ENCODE measurements at places on chromosomes 6 and 20.

- no peak for DNase-seq
Measured at GRCh38 chr20:3226093-3226492, 12.9 kb downstream of the SLC4A11 start.

GRCh38 chr6:33724102-33725023 lies 12.9 kb upstream of the UQCC2 start:
- no peak for DNase-seq

DNA sequence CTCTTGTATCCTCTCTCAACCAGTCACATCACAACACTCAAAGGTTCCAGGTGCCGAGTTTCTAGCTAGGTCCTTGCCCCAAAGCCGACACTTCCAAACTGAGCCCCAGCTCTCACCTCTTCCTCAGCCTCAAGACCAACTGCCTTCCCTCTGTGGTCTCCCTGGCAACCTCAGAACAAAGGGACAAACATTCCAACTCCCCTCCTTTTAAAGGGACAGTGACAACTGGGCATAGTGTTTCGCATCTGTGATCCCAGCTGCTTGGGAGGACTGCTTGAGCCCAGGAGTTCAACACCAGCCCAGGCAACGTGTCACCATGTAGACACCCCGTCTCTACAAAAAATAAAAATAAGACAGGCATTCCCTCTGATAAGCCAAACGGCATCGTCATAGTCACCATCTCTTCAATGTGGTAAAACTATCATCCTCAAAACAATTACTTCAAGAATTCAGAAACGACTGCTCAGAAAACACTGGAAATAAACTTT lies 11.3 kb downstream of the DIDO1 start:
- DNase-seq = peak; percentile 48

DNA sequence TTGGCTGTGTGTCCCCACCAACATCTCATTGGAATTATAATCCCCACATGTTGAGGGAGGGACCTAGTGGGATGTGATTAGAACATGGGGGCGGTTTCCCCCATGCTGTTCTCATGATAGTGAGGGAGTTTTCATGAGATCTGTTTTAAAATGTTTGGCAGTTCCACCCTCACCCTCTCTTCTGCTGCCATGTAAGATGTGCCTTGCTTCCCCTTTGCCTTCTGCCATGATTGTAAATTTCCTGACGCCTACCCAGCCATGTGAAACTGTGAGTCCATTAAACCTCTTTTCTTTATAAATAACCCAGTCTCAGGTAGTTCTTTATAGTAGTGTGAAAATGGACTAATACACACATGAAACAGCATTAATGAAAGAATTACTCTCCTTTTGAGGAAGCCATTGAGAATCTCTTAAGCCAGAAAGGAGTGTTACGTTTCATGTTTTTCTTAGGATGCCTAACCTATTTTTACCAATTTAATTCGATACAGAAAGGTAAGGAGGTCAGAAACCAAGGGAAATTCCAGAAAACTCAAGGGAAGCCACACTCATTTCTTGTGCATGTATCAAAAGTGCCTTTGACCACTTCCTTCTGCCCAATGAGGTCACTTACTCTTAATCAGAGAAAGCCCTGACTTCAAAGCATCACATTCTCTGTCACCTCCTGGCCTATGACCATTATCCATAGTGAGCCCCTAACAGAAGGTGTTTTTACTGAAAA lies 24.7 kb upstream of the HINT3 start:
- DNase-seq = no peak

DNA sequence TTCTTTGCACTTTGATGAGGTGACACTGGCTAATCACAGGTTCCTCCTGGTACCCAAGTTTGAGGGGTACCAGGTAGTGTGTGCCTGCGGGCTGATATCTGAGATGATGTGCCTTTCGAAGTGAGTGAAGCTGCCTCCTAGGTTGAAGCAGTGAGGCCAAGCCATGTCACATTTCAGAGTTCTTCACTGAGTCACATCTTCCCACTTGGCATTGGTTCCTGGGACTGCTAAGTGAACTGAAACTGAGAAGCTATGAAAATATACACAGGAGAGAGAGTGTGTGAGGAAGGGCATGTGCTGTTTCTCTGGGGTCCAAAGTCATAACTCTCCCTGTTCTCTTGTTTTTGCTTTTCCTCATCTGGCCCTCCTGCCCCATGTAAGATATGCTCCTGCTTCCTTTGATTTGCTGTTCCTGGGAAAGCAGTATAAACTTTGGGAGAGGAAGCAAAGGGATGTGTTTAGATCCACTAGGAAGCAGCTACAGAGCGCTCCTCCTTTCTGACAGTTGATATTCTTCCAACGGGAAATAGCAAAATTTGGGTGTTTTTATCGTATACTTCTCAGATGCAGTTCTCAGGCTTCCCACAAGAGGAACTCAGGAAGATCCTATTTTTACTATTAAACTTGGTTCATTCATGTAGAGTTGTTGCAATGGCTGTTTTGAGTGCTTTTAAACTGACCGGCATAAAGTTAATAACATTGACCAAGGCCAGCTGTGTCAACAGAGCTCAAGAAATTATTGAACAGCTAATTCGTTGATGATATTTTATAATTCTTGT lies 153.7 kb downstream of the MOXD1 start:
- peak; percentile 52 for DNase-seq

DNA sequence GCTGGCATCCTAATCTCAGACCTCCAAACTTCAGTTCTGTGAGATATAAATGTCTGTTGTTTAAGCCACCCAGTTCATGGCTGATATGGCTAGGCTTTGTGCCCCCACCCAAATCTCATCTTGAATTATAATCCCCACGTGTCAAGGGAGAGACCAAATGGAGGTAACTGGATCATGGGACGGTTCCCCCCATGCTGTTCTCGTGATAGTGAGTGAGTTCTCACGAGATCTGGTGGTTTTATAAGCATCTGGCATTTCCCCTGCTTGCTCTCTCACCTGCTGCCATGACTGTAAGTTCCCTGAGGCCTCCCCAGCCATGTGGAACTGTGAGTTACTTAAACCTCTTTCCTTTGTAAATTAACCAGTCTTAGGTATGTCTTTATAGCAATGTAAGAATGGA lies 56.7 kb downstream of the KIAA0319 start:
- DNase-seq = no peak

GRCh38 chr6:112415366-112415765 lies 68.2 kb downstream of the RFPL4B start:
- DNase-seq = peak; percentile 20

DNA sequence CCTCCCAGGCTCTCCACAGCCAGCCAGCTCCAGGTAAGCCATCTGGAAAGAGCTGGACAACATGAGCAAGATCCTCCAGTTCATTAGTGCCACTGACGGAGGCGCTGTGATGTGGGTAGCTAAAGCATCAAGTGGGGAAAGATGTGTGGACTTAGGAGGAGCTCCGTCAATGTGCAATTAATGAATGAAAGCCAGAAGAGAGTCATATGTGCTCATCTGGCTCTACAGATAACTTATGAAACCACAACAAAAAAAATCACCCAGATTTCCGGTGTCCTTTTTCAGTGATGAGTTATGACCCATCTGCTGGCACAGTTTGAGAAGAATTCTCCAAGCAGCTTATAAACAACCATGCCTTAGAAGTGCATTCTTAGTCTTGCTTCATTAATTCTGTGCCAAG lies 311.7 kb upstream of the PLCB4 start:
- DNase-seq = peak; percentile 95

DNA sequence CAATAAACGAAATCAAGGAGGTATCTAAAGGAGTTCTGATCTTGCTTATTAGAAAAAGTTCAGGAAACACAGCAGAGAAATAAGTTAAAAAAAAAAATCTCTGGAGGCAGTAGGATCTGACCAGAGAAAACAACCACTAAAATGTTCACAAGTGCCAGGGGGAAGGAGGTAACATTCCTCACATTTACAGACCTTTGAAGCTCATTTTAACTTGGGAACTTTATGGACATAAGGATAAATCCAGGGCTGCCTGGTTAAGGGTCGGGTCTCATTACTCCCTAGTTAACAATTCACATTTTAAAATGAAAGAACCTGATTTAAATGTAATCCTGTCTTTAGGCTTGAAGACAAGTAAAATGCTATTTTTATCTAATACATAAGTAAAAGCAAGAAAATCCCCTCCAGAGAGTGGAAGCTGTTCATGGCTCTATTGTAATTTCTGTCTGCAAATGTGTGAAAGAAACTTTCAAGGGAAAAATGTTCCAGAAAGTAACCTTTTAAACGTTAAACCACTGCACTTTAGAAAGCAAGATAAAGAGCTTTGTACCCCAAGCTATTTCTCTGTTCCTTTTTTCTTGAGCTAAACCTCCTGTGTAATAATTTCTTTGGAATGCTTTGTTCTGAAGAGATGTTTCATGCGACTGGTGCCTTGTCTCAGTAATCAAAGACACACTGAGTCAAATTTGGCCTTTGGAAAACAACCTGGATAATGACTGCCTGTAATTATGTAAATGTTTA lies 38.2 kb downstream of the MYLIP start:
- DNase-seq = no peak

GRCh38 chr6:112321941-112322424 lies 25.1 kb upstream of the RFPL4B start:
- no peak for DNase-seq

GRCh38 chr20:62758226-62758912 lies 37.9 kb upstream of the MRGBP start:
- DNase-seq = no peak

- no peak for DNase-seq
Measured at GRCh38 chr20:56820984-56821383, 191.9 kb downstream of the TFAP2C start.

DNA sequence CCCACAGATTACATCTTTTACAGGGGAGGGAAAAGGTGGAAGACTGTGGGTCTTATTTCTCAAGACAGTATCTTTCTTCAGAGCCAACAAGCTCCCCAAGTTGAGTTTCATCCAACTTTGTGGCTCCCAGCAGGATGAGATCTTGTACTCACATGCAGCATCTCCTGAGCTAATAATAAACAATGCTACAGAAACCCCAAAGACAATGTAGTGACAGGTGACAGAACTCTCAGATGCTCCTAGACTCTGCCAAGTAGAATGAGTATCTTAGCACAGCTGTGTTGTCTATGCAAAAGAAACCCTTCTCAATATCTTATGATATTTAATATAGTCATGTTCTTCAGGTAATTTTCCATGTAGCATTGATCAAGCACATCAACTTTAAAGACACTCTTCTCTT lies 90.0 kb downstream of the TBX18 start:
- no peak for DNase-seq

GRCh38 chr6:53496797-53497375 lies 48.0 kb downstream of the GCLC start:
- peak; percentile 86 for DNase-seq

- DNase-seq = no peak
Measured at GRCh38 chr20:1310071-1310470, 18.9 kb downstream of the SDCBP2 start.

GRCh38 chr6:152380351-152380767 lies 256.8 kb downstream of the SYNE1 start:
- DNase-seq = peak; percentile 95

DNA sequence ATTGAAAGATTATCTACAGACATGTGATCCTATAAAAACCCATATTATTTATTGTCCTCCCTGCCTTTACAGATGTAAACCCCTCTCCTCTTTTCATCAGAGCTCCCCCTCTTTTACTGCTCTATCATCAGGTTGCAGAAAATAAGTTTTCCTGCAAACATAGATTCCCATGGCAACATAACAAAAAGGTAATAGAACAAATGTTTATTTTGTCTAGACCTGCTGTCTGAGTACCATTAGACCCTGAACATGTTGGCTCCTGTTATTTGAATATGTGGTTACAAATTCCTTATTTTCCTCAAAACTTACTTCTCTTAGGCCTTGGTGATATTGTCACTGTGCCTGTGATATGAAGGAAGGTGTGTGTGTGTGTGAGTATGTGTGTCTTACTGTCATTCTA lies 11.5 kb downstream of the MAPK14 start:
- no peak for DNase-seq

GRCh38 chr6:31497531-31498476 lies at the start of gene MICB:
MICB (plus strand) TSS chr6:31498145; CDS start chr6:31498194, 49 bp downstream.
- DNase-seq = peak; percentile 60

GRCh38 chr6:6738922-6739716 lies 150.6 kb downstream of the LY86 start:
- DNase-seq = no peak

GRCh38 chr20:9903048-9903655 lies 64.3 kb upstream of the PAK5 start:
- no peak for DNase-seq

GRCh38 chr6:83368577-83368976 lies 62.3 kb downstream of the ME1 start:
- no peak for DNase-seq

GRCh38 chr6:135438907-135439535 lies 58.5 kb downstream of the AHI1 start:
- no peak for DNase-seq

DNA sequence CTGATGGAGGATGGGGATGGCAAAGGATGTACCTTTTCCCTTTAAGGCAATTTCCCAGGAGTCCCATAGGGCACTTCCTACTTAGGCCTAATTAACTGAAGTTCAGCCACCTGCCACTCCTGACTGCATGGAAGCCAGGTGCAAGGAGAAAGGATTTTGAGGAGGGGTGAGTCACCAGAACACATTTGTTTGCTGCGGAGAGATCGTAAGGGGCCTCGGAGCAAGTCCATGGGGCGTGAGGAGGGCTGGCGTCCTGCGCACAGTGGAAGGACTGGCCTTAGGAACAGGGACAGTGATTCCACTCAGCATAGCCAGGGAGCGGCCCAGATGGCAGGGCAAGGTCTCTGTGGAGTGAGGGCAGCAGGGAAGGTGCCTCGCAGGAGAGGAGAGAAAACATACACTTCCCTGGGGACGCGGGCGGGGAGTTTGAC lies 11.8 kb upstream of the MAP1LC3A start:
- DNase-seq = no peak

DNA sequence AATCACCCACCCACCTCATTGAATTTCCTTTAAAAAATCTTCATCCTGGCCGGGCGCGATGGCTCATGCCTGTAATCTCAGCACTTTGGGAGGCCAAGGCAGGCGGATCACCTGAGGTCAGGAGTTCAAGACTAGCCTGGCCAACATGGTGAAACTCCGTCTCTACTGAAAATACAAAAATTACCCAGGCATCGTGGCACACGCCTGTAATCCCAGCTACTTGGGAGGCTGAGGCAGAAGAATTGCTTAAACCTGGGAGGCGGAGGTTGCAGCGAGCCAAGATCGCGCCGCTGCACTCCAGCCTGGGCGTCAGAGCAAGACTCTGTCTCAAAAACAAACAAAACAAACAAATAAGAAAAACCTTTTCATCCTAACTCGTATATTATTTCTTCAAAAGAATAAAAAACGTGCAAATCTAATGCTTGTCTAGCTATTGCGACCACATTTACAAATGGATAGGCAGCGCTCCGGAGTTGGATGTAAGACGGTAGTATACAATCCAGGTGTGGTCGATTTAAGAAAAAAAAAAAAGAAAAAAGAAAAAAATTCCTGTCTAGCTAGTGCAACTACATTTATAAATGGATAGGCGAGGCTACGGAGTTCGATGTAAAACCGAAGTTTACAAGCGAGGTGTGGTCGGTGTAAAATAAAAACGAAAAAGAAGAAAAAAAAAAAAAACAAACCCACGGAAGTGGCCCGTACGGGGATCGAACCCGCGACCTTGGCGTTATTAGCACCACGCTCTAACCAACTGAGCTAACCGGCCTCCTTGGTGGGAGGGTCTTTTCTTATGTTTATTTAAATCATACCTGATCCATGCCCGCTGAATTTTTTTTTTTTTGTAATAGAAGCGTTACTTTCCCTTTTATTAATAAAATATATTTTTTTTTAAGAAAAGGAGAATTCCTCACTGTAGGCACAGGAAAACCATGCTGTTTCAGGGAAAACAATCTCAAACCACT lies 70.7 kb upstream of the PRSS16 start:
- peak; percentile 34 for DNase-seq
